Activated T-helper 1 cell treated with anti-CD3 and anti-CD28 coated beads, Interleukin-2, amount 50 U/mL, for 16 hours (primary cell): ENCODE measurements at places on chromosomes 7 and 10.

DNA sequence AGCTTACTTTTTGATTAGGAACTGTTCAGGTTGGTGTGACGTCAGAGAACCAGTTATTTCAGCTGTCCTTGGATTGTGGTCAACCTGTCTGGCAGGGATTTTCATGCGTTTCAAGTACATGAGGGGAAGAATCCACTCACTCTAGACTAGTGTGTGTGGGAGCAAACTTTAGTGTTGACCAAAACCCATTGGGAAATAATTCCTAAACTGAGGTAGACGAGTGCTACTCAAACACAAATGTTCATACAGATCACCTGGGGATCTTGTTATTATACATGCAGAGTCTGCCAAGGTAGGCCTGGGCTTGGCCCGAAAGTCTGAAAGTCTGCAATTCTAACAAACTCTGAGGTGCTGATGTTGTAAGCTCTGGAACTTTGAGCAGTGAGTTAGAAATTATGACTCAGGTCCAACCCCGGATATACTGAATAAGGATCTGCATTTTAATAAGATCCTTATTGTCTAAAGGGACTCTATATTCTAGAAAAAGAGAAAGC, 111.1 kb upstream of the CREB5 start:
- DNase-seq: no peak

GRCh38 chr7:19051767-19052375, 65.6 kb downstream of the TWIST1 start:
- DNase-seq: no peak

- no peak for DNase-seq
Observed at GRCh38 chr7:139774376-139774775, 3.4 kb downstream of the HIPK2 start.

DNA sequence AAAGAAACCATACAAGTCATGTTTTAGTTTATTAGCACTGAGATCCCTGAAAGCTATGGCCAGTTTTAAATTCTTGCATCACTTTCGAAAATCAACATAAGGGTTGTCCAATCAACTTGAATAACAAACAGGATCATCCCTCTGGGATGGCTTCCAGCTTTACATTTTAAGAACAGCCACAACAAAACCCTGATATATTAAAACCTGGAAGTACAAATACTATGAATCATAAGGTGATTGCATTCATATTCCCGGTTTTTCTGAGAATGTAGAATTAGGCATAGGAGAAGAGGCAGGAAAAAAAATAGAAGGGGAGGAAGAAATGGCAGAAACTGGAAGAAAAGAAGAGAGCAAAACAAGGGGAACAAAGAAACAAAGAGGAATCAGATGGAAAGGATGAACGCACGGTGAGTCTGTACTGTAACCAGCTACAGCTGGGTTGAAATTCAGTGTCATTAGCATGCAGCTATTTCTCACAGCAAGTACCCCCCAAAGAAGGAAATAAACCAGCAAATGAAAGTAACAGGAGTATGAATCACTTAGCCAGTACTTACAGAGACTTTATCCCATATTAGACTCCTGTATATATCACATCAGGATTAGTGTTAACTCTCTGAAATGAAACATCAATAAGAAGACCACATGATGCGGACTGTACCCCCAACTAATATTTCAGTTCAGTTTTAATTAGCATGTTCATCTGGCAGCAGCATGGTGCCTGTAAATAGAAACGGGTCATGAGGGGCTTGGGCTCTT, 301.3 kb downstream of the RNLS start:
- no peak for DNase-seq

GRCh38 chr7:25726781-25727311, 425.2 kb upstream of the NFE2L3 start:
- no peak for DNase-seq
